ENCODE measurements at places on chromosomes 6 and 20.

DNA sequence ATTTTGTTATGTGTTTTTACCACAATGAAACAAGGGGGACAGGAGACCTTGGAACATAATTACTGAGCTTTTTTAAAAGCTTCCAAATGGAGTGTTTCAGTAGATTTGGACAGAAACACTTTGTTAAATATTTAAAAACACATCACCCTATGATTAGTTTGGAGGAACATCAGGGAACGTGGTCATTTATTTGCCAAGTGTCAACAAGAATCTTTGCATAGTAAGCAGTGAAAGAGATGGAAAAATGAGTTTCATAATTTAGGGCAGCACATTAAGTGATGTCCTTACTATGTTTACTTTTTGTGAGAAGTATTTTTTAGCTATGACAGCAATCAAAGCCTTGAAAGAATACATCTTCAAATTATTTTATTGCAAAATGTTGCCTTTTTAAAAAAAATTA is 82.6 kb downstream of the PROKR2 start:
- no peak for DNase-seq

DNA sequence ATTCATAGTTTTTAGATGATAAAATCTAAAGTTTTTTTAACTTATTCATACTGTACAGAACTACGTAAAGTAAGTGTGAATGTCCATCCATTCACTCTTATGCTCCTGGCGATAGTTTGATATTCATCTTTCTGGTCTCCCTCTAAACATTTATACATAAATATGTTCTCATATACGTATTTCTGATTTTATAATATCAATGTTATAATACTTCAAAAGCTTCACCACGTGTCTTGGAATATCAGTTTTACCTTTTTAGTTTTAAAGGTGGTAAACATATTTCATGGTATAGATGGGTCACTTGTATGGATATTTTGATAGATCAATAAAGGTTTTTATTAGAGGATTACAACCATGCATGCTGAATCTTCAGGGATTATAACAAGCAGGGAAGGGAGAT is 10.3 kb upstream of the RHAG start:
- DNase-seq: no peak

- no peak for DNase-seq
Observed at GRCh38 chr6:29626948-29627754, 5.8 kb downstream of the GABBR1 start.

DNA sequence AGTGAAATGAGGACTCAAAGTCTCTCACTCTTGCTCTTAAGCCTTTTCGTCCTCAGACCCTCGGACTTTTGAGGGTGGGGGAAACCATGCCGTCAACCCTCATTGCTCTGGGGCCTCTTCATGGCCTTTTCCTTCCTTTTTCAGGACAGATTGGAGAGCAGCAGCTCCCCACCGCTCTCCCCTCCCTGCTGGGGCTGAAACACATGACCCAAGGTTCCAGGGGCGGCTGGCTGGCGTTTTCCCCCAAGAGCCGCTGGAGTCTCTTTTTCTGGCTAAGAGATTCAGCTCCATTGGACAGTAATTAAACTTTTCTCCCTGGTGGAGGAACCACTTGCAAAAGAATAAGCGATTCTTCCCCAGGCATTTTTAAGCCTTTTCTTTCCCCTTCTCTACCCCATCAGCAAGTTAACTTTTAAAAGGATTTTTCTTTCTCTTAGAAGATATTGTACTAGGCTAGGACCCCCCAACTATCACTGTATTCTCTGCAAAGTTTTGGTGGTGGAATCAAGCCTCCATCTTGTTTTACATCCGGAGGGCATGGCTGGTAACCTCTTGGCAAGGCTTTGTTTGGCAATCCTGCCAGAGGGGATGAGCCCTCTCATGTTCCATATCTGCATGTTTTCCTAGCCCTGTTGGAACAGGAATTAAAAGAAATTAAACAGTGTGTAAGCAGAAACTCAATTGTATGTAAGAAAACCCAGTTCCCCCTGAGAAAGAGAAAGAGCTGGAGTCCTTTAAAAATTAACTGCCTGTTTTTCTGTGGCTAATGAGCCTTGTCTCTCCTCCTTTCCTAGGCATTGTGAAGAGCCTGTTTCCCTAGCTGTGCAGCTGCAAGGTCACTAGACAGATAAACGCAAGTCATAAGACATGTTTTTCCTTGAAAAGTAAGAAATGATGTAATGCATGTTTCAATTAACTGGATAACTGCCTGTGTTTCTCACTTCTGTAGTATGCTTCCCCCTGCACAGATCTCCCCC is 100.8 kb upstream of the GPR6 start:
- DNase-seq: no peak

- DNase-seq: no peak
Observed at GRCh38 chr20:52251136-52251700, 59.6 kb upstream of the ZFP64 start.

GRCh38 chr6:170182093-170182780 is 108.6 kb downstream of the DLL1 start:
- no peak for DNase-seq

DNA sequence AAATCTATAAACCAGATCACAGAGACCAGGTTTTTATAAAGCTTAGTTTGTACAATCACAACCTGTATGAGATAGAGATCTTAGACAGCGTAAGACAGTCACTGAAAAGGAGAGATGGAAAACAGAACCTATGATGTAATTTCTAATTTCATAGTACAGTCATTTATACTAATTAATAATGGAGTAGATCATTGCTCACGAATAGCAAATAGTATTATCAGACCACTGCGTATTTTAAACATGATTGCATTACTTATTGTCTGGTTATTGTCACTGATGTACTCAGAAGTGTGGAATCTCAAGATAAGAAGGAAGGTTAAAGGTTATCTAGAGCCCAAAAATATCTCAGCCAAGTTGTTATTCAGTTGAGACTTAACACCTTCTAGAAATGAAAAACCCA is 115.6 kb downstream of the KHDC1L start:
- DNase-seq: no peak

DNA sequence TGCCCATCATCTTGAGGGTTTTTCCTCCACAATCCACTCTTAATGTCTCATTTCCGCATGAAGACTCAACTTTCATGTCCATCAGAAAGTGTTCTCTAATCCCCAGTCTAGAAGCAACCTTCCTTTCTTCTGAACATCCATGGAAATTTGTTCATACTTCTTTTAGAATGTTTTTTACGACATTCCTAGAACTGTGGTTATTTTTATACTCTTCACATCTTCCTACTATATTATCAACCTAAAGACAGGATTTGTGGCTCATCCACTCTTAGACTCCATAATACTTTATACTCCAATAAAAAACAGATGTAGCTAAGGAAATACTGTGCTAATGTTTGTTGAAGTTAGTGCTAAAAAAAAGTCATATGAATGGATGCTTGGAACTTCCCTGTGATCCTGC is 1.4 kb upstream of the CAP2 start:
- DNase-seq: no peak

GRCh38 chr6:158715330-158716311 is 65.8 kb downstream of the SYTL3 start:
- no peak for DNase-seq

DNA sequence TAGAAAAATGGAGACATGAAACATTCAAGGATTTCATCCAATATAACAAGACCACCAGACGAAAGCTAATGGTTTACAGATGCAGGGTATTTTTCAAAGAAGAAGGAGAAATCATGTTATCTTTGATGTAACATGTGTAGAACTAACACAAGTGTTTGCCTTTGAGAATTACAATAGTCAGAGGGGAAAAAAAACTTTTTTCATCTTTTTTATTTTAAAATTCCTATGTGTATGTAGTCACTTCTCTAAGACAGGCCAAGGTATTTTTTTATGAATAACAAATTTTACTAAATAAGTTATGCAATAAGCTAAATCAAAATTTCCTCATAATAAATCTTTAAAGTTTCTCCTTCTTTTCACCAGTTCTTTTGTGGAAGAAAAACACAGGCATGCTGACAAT is 161.4 kb downstream of the PDE7B start:
- DNase-seq: no peak

- no peak for DNase-seq
Observed at GRCh38 chr6:52346503-52346902, 15.4 kb upstream of the PAQR8 start.

GRCh38 chr6:4794140-4794707 is 18.0 kb downstream of the CDYL start:
- no peak for DNase-seq

GRCh38 chr6:128479991-128480390 is 40.4 kb downstream of the PTPRK start:
- DNase-seq: no peak

DNA sequence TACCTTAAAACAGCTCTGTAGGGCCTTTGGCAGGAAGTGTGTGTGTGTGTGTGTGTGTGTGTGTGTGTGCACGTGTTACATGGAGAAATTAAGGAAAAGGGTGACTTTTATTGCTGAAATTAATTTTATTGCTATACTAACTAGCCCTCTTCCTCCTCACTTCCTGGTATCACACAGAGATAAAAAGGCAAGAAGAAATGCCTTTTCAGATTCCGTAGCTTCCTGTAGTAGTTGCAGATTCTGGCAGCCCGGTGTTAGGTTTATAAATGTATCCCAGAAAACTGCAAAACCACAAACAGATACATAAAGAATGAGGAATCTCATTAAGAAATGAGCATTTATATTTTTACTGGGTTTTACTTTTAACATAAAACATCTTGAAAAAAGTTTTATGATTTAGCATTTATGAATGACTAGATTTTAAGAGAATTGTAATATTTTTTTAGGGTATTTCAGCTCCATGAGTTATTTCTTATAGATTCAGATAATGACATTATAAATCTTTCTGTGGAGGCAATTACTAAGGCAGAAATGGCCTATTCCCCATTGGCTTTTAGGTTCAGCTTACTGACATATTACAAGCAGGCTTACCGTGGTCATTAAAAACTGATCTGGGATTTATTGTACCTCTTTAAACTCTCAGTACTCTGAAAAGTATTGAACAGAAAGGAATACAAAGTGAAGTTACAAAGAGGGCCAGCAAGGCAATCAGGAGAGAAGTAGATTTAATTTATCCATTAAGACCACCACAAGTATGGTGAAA is 249.1 kb upstream of the TSHZ2 start:
- DNase-seq: no peak

DNA sequence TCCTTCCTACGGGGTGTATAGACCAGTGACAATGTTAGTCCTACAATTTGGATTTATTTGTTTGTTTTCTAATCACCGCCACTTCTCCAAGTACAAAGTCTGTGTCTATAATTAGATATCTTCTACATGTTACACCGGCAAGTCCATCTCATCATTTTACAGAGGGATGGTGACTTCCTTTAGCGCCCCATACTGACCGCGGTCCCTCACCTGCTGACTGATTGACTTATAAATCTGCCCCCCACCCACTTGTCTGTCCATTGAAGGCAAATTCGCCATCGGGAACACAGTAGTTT is 8.9 kb upstream of the NR2E1 start:
- DNase-seq: no peak

GRCh38 chr6:135170849-135171248 is 10.3 kb upstream of the MYB start:
- DNase-seq: no peak

- DNase-seq: no peak
Observed at GRCh38 chr20:62846166-62846890, 15.3 kb downstream of the TCFL5 start.

GRCh38 chr20:63056236-63057170 is 49.7 kb upstream of the BHLHE23 start:
- no peak for DNase-seq

- no peak for DNase-seq
Observed at GRCh38 chr6:87203448-87204023, 48.2 kb downstream of the ZNF292 start.

- DNase-seq: no peak
Observed at GRCh38 chr20:17782768-17783167, 83.0 kb downstream of the BANF2 start.

- DNase-seq: no peak
Observed at GRCh38 chr6:170512249-170512648, 40.9 kb downstream of the PSMB1 start.

DNA sequence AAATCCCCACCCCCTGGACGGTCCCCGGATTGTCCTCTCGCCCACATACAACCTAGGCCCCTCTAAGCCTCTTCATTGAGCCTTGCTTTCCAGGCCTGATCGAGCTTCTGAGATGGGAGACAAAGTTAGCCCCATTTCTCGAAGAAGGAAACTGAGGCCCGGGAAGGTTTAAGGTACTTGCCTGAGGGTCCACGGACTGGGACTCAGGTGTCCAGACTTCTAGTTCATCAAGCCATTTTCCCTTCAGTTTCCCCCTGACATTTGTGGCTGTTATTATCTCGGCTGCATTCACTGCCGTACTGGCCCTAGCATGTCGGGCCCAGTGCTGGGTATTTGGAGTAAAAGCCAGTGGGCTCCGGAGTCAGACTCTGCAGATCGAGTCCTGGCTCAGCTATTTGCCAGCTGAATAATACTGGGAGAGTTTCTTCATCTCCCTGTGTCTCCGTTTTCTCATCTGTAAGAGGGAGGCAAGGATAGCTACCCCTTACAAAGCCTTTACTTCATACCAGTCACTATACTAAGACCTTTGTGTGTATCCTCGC is 633 bp downstream of the RPRD1B start:
- DNase-seq: no peak

DNA sequence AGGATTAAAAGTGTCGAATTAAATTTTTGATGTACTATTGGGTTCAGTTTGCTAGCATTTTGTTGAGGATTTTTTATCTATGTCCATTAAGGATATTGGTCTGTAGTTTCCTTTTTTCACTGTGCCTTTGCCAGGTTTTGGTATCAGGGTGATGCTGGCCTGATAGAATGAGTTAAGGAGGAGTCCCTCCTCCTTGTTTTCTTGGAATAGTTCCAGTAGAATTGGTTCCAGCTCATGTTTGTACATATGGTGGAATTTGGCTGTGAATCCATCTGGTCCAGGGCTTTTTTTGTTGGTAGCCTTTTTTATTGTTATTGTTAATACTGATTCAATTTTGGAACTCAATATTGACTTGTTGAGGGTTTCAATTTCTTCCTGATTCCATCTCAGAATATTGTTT is 141.8 kb downstream of the SIM1 start:
- DNase-seq: no peak

DNA sequence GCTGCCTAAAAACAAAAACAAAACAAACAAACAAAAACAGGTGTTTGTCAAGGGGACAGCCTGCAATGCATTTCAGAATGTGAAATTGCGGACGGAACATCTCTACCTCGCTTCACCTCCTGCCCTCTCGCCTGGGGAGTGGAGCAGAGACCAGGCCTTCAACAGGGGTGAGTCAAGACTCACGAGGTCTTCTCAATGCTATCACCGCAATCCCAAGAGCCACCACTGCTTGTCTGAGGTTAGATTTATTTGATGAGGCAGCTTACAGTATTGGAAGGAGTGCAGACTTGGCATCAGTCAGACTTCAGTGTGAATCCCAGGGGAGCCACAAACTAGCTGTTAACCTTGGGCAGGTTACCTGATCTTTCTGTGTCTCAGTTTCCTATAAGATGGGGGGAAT is 7.7 kb downstream of the GABRR1 start:
- DNase-seq: no peak

All from astrocyte of the spinal cord (primary cell).